ENCODE measurements at places on chromosomes 3 and 15. TPM values are rescaled to one million over a fixed set of nuclear protein-coding genes. Genes with fewer than 3 reads are reported as not detected.

- DNase-seq, result no peak
Measured at GRCh38 chr3:195030791-195031321, 240.1 kb downstream of the XXYLT1 start.

DNA sequence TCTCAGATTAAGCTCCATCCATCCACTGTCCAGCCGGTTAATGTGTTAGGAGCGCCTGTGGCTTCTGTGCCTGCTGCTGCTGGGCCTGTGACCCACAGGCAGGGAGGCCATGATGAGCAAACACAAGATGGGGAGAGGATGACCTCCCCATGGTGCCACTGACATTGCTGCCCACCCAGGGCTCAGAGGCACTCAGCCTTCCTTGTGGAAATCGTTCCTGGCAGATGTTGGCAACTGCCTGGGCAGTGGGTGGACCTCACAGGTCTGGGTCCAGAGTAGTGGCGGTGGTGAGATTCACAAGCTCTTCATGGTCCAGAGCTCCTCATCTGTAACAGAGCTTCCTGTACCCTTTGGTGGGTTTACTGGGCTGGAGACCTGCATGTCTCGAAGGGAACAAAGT is 38.6 kb downstream of the SCN5A start:
- DNase-seq, result no peak

- no peak for DNase-seq
Measured at GRCh38 chr3:59237121-59237520, 187.3 kb upstream of the CFAP20DC start.

- no peak for DNase-seq
Measured at GRCh38 chr15:99322643-99323405, 71.5 kb downstream of the LRRC28 start.

DNA sequence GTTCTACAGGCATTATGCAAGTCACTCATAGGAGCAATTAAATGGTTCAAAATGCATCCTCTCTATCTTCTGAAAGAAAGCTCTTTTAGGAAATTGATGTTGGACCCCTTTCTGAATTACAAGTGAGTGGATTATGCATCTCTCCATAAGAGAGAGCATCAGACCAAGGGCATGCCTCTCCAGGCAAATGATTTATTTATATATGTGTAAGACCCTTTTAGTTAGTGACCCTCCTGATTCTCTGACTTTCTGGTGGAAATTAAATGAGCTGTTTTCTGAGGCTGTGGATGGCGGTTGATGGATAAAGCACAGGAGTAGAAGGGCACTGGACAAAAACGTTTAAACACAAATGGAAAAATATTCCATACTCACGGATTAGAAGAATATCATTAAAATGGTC is 62.6 kb downstream of the CADPS start:
- no peak for DNase-seq

DNA sequence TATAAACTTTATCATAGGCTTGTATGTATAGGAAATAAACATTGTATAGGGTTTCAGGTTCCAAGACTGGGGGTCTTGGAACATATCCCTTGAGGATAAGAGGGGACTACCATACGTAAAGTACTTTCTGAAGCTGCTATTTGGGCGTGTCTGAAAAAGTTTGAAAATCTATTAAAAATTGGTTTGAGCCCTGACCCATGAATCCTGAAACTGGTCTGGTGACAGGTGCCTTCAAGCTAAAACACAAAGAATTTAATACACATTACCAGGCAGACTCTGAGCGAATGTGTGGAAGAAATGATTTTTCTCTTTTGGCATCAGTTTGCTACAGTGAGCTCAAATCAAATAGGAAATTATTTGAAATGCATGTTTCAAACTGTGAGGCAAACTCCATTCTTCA is 16.3 kb downstream of the TF start:
- DNase-seq, result no peak

DNA sequence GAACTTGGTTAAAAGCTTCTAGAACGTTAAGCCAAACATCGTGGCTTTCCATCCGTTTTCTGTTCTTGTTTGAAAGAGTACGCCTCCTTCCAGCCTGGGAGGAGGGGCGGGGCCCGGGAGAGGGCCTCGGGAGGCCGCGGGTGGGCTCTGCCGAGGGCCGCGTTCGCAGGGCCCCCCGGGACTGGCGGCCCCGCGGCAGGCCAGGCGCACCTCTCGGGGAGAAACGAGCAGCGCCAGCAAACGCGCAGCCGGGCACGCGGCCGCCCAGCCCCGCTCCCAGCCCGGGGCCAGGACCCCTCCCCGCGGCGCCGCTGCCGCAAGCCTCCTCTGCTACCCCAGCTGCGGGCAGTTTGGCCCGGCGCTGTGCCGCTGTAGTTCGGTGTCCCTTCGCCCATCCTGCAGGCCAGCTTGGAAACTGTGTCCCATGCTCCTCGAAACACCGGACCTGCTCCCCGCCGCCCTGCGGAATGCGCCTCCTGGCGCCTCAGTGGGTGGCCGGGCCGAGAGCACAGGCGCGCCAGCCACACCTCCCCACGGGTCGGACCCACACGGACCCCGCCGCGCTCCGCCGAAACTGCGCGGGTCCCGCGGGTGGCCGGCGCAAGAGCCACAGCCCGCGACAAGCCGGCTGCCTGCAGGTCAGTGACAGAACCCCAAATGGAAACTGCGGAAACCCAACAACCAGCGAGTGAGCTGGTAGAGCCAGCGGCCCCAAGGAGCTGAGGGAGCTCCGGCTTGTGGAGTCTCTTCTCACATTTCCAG is 2.3 kb downstream of the OCA2 start:
- no peak for DNase-seq

DNA sequence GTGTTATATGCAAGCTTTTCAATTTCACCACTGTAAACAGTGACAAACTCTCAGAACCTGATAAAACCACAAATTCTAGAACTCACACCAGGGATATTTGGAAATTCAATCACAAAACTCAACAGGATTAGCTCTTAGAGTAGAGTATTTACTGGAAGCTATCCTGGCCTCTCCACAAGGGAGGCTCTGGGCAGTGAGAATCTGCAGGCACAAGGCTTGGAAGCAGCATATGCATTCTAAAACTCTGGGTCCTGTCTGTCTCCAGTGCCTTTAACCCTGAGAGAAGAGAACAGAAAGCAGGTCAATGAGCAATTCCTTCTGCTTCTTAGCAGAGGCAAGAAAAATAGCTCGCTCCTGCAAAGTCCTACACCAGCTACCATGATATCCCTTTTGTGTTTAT is 23.4 kb downstream of the PLSCR4 start:
- peak; percentile 35 for DNase-seq

The TLR9 gene
- total RNA-seq, result 0.32 TPM

The TNFSF10 gene
- total RNA-seq, result 13.7 TPM

The CD80 gene
- total RNA-seq, result not detected

The CPN2 gene
- total RNA-seq, result 2.4 TPM

All from Right ventricle myocardium superior (tissue), 1 donor.